AG04450 (cell line): ENCODE measurements at places on chromosomes 5 and 9. TPM values are rescaled to one million over a fixed set of nuclear protein-coding genes. Genes with fewer than 3 reads are reported as not detected.

The UBE2QL1 gene
- not detected in 2 replicates for polyA plus RNA-seq

The HDAC3 gene
- polyA plus RNA-seq: 78.3 and 82.2 TPM in 2 replicates

The MACIR gene
- 5.3 and 6.3 TPM in 2 replicates for polyA plus RNA-seq

The SAPCD2 gene
- 1.5 and 1.8 TPM in 2 replicates for polyA plus RNA-seq

The PAIP2 gene
- polyA plus RNA-seq: 76.3 and 113 TPM in 2 replicates

The CCL28 gene
- polyA plus RNA-seq: 0.04 TPM in 2 replicates

The RIOK2 gene
- 24.2 and 35.7 TPM in 2 replicates for polyA plus RNA-seq

The PCDHGA5 gene
- polyA plus RNA-seq: 1.4 and 1.8 TPM in 2 replicates

The SLC4A9 gene
- not detected in 2 replicates for polyA plus RNA-seq

The INSL6 gene
- not detected in 2 replicates for polyA plus RNA-seq

The KCNMB1 gene
- polyA plus RNA-seq: 0.01 TPM in 1 of 2 replicates, not detected in the other

The PCDHGA9 gene
- polyA plus RNA-seq: 6.4 and 8.0 TPM in 2 replicates

The PPP3R2 gene
- polyA plus RNA-seq: not detected in 2 replicates
